ENCODE measurements at places on chromosomes 2 and 18. TPM values are rescaled to one million over a fixed set of nuclear protein-coding genes. Genes with fewer than 3 reads are reported as not detected.

Gene HOXD13
- 3.8 TPM for total RNA-seq

Gene CCDC85A
- 9.9 TPM for total RNA-seq

Gene DYNAP
- not detected for total RNA-seq

Gene TSHZ1
- 4.4 TPM for total RNA-seq

Gene DPP4
- 39.9 TPM for total RNA-seq

Gene ELOA2
- not detected for total RNA-seq

Gene M1AP
- 0.25 TPM for total RNA-seq

Gene MSTN
- 0.11 TPM for total RNA-seq

Gene PROM2
- total RNA-seq = 0.22 TPM

Gene TP53I3
- total RNA-seq = 74.1 TPM

GRCh38 chr18:79515331-79515730 is 119.6 kb downstream of the NFATC1 start:
- no peak for DNase-seq

- DNase-seq = peak; percentile 93
Observed at GRCh38 chr2:109173311-109174171, 44.5 kb downstream of the SH3RF3 start.

GRCh38 chr2:86372641-86373502 is 35.4 kb upstream of the REEP1 start:
- peak; percentile 68 for DNase-seq

DNA sequence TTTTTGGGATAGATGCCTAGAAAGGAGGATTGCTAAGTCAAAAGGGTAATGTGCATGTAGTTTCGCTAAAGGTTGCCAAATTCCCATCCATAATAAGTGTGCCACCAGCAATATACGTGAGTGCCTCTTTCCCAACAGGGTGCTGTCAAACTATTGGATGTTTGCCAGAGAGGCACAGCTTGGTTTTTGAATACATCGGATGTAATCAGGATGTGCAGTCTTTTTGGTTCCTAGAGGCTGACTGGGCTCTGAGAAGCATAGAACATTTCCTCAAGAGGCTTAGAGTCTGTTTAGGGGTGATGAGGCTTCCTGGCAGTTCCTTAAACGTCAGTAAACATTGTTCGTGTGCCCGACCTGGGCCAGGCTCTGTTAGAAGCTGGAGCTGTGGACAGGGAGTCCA is 28.0 kb downstream of the AGAP1 start:
- peak; percentile 40 for DNase-seq

DNA sequence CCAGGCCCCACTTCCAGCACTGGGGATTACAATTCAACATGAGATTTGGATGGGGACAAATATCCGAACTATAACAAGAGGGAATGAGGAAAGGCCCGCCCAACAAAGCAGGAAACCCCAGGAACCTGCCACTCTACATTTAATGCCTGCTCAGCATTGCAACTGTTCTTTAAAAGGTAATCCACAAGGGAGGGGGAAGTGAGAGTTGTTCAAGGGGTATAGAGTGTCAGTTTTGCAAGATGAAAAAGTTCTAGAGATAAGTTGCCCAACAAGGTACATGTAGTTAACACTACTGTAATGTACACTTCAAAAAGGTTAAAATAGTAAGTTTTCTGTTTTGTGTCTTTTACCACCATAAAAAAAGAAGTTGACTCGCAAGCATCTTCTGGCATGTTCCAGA is 137.6 kb downstream of the MBD2 start:
- DNase-seq = no peak

DNA sequence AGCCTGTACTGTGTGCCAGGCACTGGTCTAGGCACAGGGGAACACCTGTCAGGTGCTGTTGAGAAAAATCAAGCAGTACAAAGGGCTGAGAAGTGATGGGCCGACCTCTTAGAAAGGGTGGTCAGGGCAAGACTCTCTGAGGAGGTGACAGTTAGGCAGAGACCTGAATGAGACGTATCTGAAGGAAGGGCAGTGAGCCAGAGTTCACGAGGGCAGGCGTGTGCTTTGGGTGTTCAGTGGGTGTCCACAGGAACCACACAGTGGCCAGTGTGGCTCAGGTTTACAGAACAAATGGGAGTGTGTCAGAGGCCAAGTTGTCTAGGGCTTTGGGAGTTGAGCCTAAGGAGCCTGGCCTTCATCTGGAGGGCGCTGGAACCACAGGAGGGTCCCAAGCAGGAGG is 6.2 kb downstream of the ARMC9 start:
- DNase-seq = no peak

DNA sequence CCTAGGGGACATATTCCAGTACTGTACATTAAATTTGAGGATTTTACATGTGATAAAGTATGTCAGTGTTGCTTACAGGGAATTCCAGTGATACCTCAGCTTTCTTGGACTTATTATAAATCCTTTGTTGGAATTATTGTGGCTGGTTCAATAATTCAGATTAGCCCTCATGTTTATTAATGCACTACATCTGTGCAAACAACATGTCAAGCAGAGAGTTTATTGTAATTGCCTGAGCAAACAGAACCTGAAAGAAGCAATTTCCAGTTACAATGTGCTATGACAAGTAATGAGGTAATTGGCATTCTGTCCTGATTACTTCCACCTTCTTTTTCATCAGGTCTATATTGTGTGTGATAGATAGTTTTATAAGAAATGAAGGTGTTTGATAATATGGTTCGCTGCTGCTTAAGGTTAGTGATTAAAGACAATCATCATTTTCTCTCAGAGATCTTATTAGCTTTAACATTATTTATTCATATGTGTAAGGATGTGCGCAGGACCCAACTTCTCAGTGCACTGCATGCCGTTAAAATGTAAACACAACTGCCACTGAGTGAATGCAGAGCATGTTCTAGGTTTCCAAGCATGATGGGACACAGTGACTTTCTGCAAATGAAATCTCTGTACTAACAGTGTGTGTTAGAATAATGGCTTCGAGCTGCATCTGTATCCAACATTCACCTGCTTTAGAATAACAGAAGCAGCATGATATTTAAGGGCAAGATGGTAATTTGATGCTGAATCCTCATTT is 973.7 kb upstream of the POU3F3 start:
- no peak for DNase-seq

DNA sequence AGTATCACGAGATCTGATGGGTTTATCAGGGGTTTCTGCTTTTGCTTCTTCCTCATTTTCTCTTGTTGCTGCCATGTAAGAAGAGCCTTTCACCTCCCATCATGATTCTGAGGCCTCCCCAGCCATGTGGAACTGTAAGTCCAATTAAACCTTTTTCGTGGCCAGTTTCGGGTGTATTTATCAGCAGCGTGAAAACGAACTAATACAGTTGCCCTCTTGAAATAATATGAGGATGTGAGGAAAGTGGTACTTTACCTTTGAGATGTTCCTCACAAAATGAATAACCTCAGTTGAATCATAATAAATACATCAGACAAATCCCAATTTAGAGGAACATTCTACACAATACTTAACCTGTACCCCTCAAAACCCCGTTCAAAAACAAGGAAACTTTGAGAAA is 356.4 kb downstream of the CPS1 start:
- DNase-seq = no peak

DNA sequence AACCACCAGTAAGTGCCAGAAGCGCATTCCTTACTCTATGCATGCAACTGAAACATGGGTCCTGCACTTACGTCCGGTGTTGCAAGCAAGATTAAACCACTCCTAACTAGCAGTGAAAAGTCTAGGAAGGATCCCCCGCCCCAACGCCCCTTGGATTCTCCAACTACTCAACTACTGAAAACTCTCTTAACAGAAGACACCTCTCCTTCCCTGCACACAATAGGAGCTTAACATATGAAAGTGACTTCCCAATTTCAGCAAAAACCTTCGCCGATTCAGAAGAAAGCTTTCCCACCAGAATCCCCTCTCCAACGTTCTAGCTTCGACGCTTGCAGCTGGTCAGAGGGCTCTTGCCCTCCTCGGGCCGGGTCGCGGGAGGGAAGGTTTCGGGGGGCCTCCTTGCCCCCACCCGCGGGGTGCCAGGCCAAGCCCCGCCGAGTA is 578 bp downstream of the IWS1 start:
- peak; percentile 84 for DNase-seq

- DNase-seq = peak; percentile 67
Observed at GRCh38 chr2:196983934-196984333, 57.4 kb upstream of the PGAP1 start.

- DNase-seq = no peak
Observed at GRCh38 chr2:173874894-173875237, 90.3 kb downstream of the SP3 start.

GRCh38 chr2:180364719-180365118 is 357.6 kb upstream of the CWC22 start:
- no peak for DNase-seq

GRCh38 chr2:73077424-73077795 is 5.9 kb upstream of the SFXN5 start:
- no peak for DNase-seq

DNA sequence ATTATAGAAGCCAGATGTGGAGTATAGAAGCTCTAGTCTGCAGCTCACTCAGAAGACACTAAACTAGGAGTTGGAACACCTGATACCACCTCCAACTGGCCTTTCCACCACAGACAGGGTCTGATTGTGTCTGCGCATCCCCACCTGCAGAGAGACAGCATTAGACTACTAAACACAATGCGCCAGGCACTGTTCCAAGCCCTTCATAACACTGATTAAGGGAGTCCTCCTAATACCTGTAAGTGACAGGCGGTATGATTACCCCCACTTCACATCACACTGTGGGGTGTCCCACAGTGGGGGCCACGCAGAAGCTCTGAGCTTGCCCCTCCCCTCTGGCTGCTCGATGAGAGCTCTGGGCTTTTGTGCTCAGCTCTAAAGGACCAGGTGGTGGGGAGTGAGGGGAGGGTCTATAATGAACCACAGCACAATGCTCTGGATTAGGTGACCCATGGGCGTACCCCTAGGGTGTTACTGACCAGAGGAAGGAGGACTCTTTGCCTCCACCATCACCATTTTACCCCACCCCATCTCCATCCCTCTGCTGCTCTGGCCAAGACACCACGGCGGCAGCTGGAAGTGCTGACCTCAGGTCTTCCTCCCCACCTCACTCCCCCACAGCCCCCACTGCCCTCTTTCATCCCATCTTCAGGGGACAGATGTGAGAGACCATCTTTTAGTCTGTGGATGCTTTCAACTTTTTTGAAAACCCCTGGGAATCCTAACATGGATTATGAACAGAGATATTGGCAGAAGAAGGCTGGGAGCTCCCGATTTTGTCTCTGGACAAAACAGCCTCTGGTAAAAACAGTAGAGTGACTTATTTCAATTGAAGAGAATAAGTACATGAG is 145.1 kb downstream of the GFPT1 start:
- DNase-seq = no peak

DNA sequence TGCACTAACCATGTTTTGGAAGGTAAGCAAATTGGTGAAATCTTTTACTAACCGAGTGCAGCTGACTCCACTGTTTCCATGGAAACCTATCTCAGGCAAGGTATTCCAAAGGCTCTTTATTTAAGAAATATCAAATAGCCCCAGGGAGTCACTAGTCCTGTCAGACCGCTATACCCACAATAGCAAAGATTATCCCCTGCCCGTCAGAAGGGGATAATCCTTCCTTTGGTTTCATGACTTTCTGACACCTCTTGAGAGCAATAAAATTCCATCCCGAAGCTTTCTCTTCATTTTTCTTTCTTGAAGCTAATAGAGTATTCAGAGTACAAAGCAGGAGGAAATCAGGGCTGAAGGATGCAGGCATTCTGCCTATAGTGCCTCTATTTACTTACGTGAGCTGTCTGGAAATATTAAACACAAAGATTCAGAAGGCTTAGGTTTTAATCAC is 34.7 kb upstream of the MAP2 start:
- DNase-seq = no peak

- no peak for DNase-seq
Observed at GRCh38 chr2:88933980-88934379, 242.5 kb downstream of the RPIA start.

DNA sequence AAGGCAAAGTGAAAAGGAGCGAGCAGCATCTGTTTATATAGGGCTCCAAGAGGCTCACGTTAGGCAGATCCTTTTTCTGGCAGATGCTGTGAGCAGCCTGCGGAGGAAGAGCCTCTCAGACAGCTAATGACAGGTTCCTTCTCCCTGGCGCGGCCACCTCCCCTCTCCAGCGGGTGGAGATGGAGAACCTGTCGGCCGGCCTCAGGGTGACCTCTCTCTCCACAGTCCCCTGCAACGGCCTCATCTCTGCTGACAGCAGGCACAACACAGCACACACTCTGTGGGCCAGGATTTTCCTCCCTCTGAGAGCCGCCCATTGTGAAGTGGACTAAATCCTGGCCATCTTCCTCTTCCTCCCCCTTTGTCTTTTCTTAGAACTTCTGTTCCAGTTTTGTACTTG is 119.8 kb downstream of the PRKCE start:
- peak; percentile 58 for DNase-seq

GRCh38 chr2:12949406-12949805 is 232.7 kb downstream of the TRIB2 start:
- no peak for DNase-seq

- DNase-seq = peak; percentile 38
Observed at GRCh38 chr18:47754311-47755101, 176.0 kb downstream of the SMAD2 start.

- DNase-seq = no peak
Observed at GRCh38 chr2:191341436-191341835, 96.2 kb downstream of the MYO1B start.

- DNase-seq = no peak
Observed at GRCh38 chr2:75113231-75113869, 86.0 kb downstream of the TACR1 start.

DNA sequence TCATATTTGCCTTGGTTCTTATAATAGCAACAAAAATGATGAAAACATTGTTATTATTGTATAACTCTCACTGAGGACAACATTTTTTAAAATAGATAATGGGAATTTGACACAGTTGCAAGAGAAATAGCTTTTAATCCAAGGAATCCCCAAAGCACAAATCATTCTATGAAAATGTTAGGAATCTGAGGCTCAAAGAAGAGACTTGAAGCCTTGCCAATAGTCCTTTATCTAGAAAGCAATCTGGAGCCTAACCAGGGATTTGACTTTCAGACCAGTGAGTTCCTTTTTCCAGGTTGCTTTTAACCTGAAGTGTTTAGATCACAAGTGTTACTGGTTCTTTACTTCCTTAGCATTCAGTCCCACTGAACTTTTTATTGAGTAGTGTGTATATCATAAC is 574.5 kb upstream of the ZEB2 start:
- DNase-seq = peak; percentile 55

DNA sequence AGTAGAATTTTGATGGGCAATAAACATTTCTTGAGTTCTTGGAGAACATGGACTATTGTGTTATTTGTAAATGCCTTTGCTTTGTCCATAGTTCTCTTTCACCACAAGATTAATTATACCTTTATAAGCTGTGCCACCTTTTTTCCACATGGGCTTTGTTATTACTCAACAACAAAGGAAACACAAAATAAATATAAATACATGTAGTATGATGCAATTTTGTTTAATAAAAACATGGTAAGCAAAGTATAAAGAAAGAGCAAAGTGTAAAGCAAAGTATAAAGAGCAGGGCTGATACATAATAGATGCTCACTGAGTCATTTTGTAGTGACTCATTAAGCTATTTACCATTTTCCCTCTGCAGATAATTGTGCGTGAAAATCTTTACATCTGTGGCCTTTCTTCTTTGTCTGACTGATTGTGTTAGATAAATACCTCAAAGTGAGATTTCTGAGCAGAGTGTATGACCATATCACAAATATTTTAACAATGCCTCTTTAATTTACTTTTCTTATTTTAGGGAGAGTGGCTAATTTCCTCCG is 80.9 kb downstream of the CERS6 start:
- DNase-seq = peak; percentile 48
